ENCODE measurements at places on chromosomes 11 and 22. TPM values are rescaled to one million over a fixed set of nuclear protein-coding genes. Genes with fewer than 3 reads are reported as not detected.

Gene TMEM191C
- total RNA-seq, result 0.17 TPM

Gene CCDC89
- total RNA-seq, result not detected

Gene POU2AF2
- total RNA-seq, result not detected

Gene LRRC32
- 34.5 TPM for total RNA-seq

Gene MISFA
- 0.98 TPM for total RNA-seq

Gene LMNTD2
- 1.7 TPM for total RNA-seq

Measured in dermis lymphatic vessel endothelial cell (primary cell).